RWPE2 (cell line): ENCODE measurements at places on chromosomes 7 and 10.
A peak's percentile ranks its signal among the peaks of the same experiment; 100 is the strongest.

DNA sequence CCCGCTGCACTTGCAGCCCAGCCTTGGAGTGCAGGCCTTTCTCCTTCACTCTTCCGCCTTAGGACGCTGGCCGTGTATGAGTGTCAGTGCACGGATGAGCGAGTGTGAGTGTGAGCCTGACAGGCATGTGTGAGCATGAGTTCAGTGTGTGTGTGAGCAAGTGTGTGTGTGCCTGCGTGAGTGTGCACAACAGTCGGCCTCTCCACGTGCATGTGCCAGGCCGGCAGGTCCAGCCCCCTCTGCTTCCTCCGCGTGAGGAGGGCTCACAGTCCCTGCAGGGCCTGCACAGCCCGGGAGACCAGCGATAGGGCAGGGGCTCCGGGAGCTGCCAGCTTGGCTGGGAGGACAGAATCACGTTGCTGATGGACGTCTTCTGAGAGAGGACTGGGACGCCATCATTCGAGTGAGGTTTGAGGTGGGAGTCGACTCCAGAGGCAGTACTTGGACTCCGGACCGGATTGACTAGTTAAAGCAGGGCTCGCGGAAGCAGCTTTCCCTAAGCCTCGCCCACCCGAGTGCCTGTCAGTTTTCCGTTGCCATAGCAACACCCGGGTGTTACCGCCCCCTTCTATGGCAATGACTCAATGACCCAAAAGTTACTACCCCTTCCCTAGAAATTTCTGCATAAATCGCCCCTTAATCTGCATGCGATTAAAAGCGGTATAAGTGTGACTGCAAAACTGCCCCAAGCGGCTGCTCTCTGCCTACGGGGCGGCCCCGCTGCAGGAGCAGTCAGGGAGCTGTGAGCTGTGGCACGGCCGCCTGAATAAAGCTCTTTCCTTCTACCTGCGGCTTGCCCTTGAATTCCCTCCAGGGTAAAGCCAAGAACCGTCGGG lies 19.6 kb upstream of the CFAP46 start:
- DNase-seq: peak; percentile 66
- no peaks in the 10 kb centered on the region for H3K4me1 ChIP-seq
- H3K27ac ChIP-seq: no peak overlapping the region
- H3K27me3 ChIP-seq: no peaks in the 10 kb centered on the region
- peak overlapping the region; percentile 28 for H3K4me3 ChIP-seq
- H3K36me3 ChIP-seq: no peaks in the 10 kb centered on the region

GRCh38 chr10:132365102-132365501 lies 31.9 kb upstream of the PWWP2B start:
- H3K36me3 ChIP-seq: no peaks in the 10 kb centered on the region
- H3K27me3 ChIP-seq: no peaks in the 10 kb centered on the region
- DNase-seq: no peak
- no peak overlapping the region for H3K4me3 ChIP-seq
- no peaks in the 10 kb centered on the region for H3K4me1 ChIP-seq
- no peak overlapping the region for H3K27ac ChIP-seq

GRCh38 chr10:70668454-70668970 lies 3.8 kb upstream of the ADAMTS14 start:
- no peaks in the 10 kb centered on the region for H3K36me3 ChIP-seq
- H3K27me3 ChIP-seq: peaks cover 5% of the 10 kb centered on the region
- H3K4me1 ChIP-seq: peaks cover 10% of the 10 kb centered on the region
- no peak overlapping the region for H3K4me3 ChIP-seq

- H3K27me3 ChIP-seq: no peaks in the 10 kb centered on the region
- peaks cover 28% of the 10 kb centered on the region for H3K4me1 ChIP-seq
- H3K36me3 ChIP-seq: peaks cover 4% of the 10 kb centered on the region; the same call in 1 of the 2 replicates
- DNase-seq: no peak
These were observed 3.4 kb downstream of the WASL start for GRCh38 chr7:123745437-123745836.

DNA sequence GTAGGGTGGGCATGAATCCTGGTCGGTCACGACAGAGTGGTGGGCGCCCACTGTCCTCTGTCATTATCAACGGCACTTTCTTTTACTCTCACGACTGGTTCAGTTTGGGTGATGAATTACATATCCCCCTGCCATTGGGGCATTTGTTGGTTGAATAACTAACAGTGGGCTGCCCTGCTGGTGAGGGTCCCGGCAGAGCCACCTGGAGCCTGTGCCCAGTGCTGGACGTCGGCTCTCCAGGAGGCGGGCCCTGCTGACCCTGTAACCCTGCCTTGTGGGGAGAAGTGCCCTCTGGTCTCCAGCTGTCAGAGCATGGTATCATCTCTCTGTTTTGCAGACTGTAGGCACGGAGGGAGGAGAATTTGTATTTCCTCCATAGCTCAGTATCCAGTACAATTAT lies 199.1 kb downstream of the GLRX3 start:
- H3K36me3 ChIP-seq: no peaks in the 10 kb centered on the region
- no peak overlapping the region for H3K4me3 ChIP-seq
- no peaks in the 10 kb centered on the region for H3K4me1 ChIP-seq

DNA sequence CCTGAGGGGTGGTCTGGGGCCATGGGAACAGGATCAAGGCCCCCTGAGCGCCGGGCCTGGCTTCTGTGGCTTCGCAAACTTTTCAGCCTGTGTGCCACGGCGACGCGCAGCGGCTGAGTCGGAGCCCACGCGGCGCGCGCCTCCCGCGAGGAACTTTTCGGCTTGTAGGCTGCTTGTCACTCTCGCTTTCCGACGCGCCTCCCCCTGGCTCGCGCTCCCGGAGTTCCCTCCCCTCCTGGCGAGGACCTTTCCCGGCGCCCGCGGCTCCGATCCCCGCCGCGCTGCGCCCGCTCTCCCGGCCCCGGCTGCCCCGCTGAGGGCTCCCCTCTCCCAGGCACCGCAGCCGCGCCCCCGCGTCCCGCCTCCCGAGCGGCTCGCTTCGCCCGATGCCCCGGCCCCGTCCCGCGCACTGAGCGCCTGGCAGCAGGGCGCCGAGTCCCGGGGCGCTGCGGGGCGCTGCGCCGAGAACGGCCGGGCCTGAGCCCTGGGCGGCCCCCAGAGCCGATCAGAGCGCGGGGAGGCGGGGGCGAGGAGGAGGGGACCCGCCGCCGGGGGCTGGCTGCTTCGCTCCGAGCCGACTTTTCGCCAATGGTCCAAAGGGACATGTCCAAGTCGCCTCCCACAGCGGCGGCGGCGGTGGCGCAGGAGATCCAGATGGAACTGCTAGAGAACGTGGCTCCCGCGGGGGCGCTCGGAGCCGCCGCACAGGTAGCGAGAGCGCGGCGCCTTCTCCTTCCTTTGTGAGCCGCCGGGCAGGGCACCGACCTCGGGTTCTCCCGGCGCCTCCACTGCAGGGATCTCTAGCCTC lies at the start of gene CACNB2:
Gene CACNB2, plus strand, starts transcription at position 276 of the 808 bp plus-strand sequence.
- no peaks in the 10 kb centered on the region for H3K4me1 ChIP-seq
- H3K27me3 ChIP-seq: peaks cover 34% of the 10 kb centered on the region
- H3K36me3 ChIP-seq: no peaks in the 10 kb centered on the region
- DNase-seq: peak; percentile 69
- H3K4me3 ChIP-seq: peak within 1 kb of the TSS; percentile 38

GRCh38 chr10:125162120-125162931 lies 2.0 kb upstream of the CTBP2 start:
- peak overlapping the region; percentile 89 for H3K27ac ChIP-seq
- peaks cover 5% of the 10 kb centered on the region for H3K4me1 ChIP-seq
- DNase-seq: no peak
- H3K27me3 ChIP-seq: no peaks in the 10 kb centered on the region
- peaks cover 10% of the 10 kb centered on the region; the same call in 1 of the 2 replicates for H3K36me3 ChIP-seq
- peak overlapping the region; percentile 72 for H3K4me3 ChIP-seq

DNA sequence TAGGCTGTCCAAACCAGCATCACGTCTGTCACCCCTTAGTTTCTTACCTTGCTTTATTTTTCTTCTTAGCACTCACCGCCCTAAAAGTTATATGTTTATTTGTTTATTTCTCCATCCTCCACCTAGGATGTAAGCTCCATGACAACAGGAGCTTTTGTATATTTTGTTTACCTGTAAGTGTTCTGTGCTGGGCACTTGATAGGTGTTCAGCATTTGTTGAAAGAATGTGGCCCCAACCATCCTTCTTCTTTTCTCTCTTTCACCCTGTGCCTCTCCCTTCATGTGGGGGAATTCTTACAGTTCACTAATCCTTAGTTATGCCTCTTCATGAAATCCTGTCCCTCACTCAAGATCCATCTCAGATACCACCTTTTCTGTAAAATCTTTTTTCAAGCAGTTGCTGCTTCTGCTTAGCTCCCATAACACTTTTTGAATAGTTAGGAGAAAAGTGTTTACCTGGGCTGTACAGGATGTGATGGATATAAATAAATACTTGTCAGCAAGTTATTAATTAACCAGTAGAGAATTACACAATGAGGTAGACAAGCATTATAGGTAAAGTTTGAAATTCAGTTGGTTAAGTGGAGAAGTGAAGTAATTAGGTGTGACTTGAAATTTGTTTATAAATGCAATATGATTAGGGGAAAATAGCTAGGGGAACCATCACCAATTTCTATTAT lies 9.7 kb downstream of the AHR start:
- no peak overlapping the region for H3K4me3 ChIP-seq
- H3K27me3 ChIP-seq: no peaks in the 10 kb centered on the region
- no peak for DNase-seq
- H3K27ac ChIP-seq: no peak overlapping the region
- peaks cover 37% of the 10 kb centered on the region for H3K4me1 ChIP-seq

DNA sequence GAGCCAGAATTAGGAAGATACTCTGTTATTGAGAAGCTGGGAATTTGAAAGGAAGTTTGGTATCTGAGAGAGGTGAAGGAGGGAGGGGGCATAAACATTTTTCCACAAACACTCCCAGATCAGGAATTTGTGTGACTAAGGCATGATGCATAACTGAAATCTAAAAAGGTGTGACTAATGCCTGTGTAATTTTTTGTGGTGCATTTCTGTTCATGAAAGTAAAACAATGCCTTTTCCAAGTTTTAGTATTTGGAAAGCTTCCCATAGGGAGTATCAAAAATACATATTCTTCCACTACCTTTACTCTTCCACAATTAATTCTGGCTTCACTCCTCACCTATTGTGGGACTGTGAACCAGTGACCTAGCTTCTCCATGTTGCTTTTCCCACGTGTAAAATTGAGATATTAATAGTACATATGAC lies 56.4 kb upstream of the CAV2 start:
- no peak overlapping the region for H3K4me3 ChIP-seq
- peak overlapping the region; percentile 98 for H3K27ac ChIP-seq
- H3K36me3 ChIP-seq: no peaks in the 10 kb centered on the region
- H3K4me1 ChIP-seq: peaks cover 47% of the 10 kb centered on the region

DNA sequence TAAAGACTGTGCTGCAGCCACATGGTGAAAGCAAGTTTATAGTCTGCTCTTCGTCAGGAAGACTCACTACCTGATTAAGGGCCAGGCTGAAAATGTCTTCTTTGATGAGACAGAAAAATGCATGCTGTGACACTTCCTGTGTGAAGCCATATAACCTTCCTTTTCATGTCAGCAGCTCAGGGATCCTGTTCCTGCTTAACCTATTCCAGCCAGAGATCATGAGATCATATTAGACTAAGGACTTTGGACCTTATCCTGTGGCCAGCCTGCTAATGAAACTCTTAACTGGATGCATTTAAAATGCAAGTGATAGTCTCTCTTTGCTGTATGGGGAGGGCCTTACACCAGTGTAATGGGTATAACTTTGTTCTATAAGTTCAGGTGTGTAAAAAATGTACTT lies 165.2 kb downstream of the PTEN start:
- no peaks in the 10 kb centered on the region for H3K27me3 ChIP-seq
- peaks cover 9% of the 10 kb centered on the region for H3K4me1 ChIP-seq
- no peak for DNase-seq
- H3K36me3 ChIP-seq: no peaks in the 10 kb centered on the region
- no peak overlapping the region for H3K27ac ChIP-seq
- H3K4me3 ChIP-seq: no peak overlapping the region

- peak; percentile 69 for DNase-seq
- H3K27me3 ChIP-seq: no peaks in the 10 kb centered on the region
- peak overlapping the region; percentile 76 for H3K27ac ChIP-seq
- H3K36me3 ChIP-seq: peaks cover 45% of the 10 kb centered on the region
- H3K4me1 ChIP-seq: peaks cover 36% of the 10 kb centered on the region
These were observed 559 bp downstream of the TRA2A start for GRCh38 chr7:23531050-23531793.

DNA sequence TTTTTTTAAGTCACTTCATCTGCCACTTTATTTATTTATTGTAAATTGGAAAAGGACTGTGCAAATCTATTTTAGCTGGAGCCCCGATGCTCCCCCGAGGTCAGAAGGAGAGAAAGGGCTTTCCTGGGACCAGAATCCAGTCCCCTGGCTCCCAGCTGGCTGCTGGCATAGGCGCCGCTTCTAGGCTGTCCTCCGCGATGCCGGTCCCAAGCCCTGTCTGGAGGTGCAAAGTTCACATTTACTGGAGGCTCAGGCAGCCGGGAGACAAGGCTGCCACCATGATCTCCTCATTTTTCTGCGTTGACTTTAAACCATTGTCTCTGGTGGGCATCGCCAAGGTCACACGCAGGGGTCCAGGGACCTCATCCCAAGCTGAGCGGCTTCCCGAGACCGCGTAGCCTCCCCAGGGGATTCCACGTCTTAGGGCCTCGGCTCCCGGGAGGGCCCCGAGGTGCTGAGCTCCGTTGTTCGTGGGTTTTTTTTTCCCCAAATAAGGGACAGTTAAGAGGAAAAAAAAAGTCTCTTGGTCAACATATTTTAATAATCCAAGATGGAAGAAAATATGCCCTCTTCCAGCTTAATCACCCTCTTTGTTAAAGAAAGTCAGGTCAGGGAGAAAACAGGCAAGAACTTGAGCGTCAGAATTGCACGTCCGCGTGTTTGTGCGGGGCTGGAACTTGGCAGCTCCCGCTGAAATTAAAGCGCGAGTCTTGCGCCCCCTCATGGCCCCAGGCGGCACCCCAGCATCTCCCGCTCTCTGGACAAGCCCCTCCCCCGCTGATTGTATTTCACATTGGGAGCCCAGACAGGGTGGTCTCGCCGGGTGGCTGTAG lies 11.9 kb downstream of the RGR start:
- H3K4me1 ChIP-seq: no peaks in the 10 kb centered on the region
- no peak overlapping the region for H3K4me3 ChIP-seq
- no peak for DNase-seq

DNA sequence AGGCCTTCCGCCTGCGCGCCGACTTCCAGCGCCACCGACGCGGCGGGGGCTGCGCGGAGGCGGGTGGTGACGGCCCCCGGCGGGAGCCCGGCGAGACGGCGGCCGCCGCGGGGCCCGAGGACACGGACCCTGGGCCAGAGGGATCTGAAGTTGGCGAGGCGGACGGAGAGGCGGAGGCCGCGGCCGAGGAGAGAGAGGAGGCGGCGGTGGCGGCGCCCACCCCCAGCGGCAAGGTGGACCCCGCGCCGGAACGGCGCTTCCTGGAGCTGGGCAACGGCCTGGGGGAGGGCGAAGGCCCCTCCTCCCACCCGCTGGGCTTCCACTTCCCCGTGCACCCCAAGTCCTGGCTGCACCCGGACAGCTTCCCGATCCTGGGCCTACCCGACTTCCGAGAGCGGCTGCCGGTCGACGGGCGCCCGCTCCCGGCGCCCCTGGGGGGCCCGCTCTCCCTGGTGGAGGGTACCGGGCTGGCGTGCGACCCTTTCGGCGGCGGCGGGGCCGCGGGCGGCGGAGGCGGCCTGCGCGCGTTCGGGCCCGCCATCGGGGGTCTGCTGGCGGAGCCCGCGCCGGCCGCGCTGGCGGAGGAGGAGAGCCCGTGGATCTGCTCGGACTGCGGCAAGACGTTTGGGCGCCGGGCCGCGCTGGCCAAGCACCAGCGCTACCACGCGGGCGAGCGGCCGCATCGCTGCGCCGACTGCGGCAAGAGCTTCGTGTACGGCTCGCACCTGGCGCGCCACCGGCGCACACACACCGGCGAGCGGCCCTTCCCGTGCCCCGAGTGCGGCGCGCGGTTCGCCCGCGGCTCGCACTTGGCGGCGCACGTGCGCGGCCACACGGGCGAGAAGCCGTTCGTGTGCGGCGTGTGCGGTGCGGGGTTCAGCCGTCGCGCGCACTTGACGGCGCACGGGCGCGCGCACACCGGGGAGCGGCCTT lies 16.2 kb downstream of the ZNF316 start:
- H3K36me3 ChIP-seq: peaks cover 9% of the 10 kb centered on the region
- H3K27ac ChIP-seq: no peak overlapping the region
- H3K27me3 ChIP-seq: no peaks in the 10 kb centered on the region
- no peak overlapping the region for H3K4me3 ChIP-seq
